Fibroblast of gingiva (primary cell): ENCODE measurements at places on chromosomes 4 and X.

DNA sequence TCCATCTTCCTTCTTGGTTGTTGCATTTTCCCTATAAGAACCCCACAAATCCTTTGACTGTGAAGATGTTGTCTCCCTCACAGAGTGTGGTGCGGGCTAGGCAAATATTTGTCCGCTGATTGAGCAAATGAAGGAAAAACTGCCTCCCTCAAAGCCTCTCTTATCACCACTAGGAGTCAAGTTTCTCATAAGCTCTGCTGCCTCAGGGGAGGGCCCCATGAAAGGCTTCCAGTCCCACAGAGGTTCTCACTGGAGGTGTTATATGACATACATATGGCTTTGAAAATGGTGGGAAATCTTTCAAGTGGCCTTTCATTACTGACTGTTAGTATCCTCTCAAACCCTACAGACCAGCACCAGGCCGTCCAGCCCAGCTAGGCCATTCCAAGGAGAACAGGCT lies 9.3 kb downstream of the VGLL1 start:
- no peak for DNase-seq

GRCh38 chr4:109077505-109077904 lies 225.0 kb downstream of the COL25A1 start:
- peak; percentile 5 for DNase-seq

- no peak for DNase-seq
Measured at GRCh38 chrX:11269006-11269405, 24.2 kb upstream of the AMELX start.

DNA sequence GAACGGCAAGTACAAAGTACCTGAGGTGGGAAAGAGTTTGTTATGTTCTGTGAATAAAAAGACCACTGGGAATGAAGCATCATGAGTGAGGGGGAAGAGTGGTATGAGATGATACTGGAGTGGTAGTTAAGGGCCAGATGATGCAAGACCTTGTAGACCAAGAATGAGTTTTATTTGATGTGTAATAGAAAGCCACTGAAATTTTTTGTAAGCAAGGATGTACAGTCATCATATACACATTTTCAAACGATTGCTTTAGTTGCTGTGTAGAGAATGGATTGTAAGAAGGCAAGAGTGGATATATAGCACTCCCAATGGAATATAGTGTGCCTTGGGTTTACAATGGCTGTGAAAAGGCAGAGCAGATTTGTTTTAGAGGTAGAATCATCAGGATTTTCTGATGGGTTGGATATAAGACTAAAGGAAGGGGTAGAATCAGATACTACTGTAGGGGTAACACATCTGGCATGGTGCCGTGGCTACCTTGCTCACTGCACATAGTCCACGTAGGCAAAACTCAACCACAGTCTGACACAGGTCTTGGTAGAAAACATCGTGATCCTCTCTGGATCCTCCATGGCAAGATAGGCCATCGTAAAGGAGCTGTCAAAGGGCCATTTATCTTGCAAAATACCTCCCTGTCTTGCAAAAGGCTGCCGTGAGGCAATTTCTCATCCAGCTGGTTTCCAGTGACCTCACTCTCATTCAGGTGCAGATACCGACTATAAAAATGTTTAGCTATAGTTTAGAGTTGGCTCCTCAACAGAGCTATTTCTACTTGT lies 14.9 kb downstream of the TIFA start:
- peak; percentile 17 for DNase-seq

DNA sequence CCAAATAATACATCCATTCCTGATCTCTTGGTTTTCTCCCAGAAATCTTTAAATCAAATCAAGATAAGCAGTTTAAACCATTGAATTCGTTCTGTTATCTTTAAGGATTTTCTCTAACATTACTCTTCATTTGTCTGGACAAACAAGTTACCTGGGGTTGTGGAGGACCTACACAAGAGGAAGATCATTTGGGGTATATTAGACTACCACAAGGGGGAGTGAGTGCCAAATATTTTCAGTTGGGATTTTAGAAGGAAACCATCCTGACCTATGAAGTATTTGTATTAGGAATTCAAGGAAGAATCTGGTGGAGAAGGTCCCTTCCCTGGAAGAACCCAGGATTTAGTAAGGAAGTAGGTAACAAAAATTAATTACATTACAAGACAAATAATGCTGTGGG lies 12.0 kb upstream of the DCHS2 start:
- DNase-seq, result no peak

DNA sequence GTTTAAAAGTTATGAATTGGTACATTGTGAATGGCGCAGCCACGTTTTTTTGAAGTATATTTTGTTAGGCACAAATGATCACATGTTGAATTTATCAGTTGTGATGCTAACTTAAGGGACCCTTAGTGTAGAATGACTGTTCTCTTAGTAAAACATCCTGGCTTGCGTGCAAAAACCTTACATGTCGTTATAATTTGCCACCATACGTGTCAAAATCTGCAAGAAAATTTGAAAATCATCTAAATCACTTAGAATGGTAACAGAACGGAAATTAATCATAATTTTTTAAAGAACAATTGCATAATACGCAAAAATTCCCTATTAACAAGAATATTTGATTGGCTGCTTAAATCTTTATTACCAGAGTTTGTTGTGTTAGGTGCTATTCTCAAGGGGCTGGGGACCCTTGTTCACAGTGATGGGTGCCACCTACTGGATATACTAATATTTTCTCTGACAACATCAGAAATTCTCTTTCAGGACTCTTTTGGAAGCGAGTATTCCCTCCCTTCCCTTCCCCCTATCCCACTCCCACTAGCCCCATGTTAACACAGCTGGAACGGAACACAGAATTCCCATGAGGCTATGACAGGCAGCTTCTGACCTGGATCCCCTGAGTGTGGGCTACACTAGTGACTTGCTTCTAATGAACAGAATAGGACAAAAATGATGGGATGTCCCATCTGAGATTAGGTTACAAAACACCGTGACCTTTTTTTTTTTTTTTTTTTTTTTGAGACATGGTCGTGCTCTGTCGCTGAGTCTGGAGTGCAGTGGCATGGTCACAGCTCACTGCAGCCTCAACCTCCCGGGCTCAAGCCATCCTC lies 71.8 kb downstream of the SUPT20HL2 start:
- DNase-seq, result peak; percentile 39

DNA sequence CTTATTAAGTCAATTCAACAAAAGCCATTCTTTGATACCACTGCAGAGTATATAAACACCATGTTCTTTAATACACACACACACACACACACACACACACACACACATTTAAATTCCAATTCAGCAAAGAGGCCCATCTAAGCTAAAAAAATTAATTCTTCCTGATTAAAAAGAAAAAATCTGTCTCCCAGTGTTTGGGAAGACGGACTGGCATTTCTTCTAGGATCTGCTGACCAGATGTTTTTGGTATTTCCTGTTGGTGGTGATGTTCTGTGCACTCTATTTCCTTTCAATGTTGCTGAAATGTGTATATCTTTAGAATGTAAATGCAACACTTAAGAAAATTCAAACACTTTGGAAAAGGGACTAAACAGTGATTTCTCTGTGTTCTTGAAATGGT lies 243.8 kb downstream of the THOC2 start:
- DNase-seq, result peak; percentile 42

DNA sequence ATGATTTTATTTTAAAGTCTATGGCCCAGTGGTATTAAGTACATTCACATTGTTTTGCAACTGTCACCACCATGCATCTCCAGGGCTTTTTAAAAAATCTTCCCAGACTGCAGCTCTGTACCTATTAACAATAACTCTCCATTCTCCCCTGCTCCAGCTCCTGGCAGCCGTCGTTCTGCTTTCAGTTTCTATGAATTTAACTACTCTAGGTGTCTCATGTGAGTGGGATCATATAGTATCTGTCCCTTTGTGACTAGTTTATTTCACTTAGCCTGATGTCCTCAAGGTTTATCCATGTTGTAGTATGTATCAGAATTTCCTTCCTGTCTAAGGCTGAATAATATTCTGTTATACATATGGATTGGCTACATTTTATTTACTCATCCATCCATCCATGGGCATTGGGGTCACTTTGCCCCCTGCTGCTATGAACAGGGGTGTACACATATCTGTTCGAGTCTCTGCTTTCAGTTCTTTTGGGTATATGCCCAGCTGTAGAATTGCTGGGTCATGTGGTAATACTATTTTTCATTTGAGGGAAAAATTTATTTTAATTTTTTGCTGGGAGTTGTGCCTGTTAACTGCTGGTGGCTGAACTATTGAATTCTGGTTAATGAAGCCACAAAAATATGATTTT lies 131.3 kb downstream of the ARHGAP10 start:
- peak; percentile 38 for DNase-seq

DNA sequence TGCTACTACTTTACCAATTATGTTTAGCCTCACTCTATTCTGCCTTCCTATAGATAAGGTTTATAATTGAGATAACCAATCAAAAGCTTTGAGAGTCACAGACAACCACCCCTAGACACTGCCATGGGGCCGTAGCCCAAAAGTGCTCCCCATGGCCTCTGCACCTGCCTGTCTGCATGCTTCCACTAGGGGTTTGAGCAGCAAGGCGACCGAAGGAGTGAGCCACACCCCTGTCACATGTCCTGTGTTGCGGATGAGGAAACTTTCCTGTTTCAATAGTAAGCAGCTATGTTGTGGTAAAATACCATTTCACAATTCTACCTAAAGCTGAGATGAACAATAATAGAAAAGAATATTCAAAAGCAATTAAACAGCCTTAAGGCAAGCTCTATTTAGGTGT lies 856.0 kb upstream of the FRG1 start:
- no peak for DNase-seq

DNA sequence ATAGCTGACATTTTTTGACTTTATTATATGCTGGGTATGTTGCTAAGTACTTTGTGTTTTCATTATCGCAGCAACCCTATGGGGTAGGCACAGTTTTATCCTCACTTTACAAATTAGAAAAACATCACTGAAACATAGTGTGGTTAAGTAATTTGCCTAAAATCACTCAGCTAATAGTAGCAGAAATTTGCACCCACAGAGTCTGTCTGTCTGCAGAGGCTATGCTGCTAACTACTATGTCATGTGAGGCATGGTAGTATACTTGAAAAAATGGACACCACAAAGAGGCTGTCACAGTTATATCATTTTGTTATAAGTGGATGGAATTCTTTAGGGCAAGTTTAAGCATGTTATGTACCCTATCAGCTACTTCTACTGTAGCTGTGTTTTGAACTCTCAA lies 69.0 kb downstream of the STAG2 start:
- no peak for DNase-seq

DNA sequence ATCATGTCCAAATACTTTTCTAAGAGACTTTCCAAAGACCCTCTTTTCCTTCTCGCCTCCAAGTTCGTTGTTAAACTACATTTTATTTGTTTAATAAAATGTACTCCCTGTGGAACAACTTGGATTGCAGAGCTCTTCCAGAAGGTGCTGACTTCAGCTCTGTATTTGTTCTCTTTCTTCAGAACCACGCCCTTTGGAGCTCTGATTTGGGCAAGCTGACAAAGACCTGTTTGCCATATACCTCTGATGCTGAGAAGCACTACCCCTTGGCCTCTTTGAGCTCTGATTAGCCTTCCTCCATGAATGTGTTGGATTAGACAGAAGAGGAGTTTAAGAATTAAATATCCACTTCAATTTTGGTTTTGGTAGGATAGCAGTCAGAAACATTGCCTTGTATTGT lies 815.1 kb upstream of the POU3F4 start:
- DNase-seq, result no peak

GRCh38 chrX:38438321-38438720 lies 85.9 kb downstream of the OTC start:
- DNase-seq, result no peak
